Activated CD4-positive, CD25-positive, alpha-beta regulatory T cell treated with anti-CD3 and anti-CD28 coated beads, Interleukin-2, amount 50 U/mL, for 24 hours (primary cell): ENCODE measurements at places on chromosomes 7 and 10.

GRCh38 chr10:88874281-88874680 is 5.8 kb upstream of the STAMBPL1 start:
- ATAC-seq = no peak

DNA sequence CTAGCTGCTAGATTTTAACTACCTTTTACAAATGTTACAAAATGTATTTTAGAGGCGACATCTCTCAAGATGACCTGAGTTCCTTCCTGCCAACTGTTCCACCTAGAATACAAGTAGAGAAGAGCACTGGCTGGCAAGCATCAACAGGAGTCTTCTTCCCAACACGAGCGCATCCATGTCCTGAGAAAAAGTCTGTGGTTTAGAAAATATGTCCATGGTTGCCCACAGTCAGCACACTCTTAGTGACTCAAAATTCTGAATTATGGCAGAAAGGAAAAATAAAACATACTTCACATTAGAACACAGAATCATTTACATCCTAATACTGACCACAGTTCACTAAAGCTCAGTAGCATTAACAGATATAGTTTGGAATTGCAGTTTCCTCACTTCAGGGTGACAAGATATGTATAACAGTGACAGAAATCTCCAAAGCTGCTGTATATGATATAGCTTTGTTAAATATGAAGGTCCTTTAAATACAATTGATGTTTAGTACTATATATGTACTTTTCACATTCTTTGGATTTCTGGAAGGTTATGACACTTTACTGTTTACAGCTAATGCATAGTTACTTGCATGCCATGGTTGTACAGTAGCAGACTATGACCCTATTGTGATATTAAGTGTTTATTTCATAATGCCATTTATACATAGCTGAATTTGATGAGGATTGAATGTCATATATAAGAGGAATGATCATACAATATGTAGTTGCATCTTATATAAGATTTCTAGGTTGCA is 327.1 kb downstream of the GFRA1 start:
- ATAC-seq = no peak

DNA sequence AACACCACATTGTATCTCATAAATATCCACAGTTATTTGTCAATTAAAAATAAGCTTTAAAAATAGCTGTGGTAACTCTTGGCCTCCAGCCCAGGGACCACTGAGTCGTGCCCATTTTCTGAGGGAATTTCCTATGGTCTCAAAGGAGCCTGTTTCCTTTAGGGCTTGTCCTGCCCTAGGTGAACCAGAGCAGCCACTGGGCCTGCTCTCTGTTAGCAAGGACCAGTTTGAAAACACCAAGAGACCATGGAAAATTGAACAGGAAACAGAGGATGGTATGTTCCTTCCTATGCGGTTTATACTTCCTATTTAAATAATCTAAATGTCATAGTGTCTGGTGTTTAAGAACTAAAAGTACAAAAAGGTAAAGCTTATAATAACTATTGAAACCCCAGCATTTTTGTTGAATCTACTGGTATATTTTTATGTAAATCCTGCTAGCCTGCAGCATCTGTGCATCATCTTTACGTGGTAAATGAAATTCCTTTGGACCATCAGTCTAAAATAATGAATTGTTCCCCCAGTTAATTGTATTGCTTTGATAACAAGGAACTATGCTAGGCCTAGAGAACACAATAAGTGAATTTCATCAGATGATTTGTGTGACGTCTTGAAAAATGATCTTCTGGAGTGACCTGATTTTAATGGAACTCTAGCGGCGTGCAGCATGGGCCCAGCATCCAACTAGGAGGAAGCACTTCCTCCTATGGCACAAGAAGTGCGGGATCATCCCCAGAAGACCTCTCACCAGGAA is 333.7 kb downstream of the GFRA1 start:
- ATAC-seq = no peak

- no peak for ATAC-seq
Measured at GRCh38 chr7:43692582-43693373, 36.5 kb downstream of the COA1 start.

DNA sequence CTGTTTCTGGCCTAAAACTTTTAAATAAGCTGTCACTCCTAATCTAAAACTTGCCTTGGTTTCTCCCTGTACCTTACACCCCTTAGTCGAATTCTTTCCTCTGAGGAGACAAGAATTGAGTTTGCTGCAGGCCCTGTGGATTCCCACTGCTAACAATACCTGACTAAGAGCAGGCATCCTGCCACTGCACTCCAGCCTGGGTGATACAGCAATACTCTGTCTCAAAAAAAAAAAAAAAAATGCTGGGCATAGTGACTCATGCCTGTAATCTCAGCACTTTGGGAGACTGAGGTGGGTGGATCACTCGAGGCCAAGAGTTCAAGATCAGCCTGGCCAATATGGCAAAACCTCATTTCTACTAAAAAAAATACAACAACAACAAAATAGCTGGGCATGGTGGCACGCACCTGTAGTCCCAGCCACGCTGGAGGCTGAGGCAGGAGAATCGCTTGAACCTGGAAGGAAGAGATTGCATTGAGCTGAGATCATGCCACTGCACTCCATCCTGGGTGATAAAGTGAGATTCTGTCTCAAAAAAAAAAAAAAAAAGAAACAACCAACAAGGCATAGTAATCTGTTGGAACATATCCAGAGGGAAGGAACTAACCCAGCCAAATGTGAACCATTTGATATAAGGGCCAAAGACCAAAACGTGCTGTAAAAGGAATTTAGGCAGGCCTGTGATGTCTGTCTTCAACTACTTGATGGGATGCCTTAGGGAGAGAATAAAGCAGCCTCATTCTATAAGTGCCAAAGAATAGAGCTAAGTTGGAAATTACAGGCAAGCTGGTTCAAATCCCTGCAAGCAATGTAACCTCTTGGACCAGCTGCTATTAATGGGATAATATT is 732.7 kb upstream of the AUTS2 start:
- no peak for ATAC-seq

GRCh38 chr7:122844191-122844988 is 41.9 kb downstream of the CADPS2 start:
- ATAC-seq = no peak

DNA sequence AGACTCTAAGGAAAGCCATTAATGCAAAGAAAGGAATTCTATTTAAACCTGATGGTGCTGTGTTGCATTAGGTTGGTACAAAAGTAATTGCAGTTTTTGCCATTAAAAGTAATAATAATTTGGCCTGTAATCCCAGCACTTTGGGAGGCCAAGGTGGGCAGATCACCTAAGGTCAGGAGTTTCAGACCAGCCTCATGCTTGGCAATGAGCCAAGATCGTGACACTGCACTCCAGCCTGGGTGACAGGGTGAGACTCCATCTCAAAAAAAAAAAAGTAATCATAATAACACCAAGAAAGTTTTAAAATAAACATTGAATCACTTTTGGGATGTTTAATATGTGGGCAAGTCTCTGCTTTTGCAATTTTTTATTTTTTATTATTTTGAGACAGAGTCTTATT is 107.3 kb upstream of the FRMD4A start:
- no peak for ATAC-seq

- ATAC-seq = no peak
Measured at GRCh38 chr10:76126607-76127527, 695.4 kb downstream of the LRMDA start.

DNA sequence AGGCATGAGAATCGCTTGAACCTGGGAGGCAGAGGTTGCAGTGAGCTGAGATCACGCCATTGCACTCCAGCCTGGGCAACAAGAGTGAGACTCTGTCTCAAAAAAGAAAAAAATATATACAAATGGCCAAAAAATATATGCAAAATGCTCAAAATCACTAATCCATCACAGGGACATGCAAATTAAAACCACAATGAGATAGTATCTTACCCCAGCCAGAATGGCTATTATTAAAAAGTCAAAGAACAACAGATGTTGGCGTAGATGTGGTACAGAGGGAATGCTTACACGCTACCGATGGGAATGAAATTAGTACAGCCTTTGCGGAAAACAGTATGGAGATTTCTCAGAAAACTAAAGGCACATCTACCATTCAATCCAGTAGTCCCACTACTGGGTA is 17.4 kb downstream of the SNX8 start:
- ATAC-seq = no peak

DNA sequence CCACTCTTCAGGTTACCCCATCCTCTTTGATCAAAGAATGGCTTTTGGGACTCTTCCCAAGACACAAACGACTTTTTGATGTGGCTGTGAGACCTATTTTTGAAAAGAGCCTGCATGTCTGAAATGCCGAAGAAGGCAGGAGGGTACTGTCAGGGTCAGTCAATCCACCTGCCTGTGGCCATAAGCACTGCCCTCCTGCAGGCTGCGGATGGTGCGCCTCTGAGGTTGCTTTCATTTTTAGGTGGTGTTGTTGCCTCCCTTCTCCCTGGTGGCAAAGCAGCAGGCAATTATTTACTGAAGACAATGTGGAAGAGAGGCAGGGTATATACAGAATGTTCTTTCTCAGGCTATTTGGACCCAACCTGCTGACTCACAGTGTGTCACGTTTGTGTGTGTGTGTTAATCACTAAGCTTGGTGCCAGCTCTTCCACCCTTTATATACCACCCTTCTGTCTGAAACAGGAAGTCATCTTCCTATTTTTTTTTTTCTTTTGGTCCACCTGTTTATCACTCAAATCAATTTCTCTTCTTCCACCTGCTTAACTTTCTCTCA is 1421.2 kb upstream of the CELF2 start:
- ATAC-seq = no peak

GRCh38 chr7:37282927-37283326 is 165.7 kb downstream of the ELMO1 start:
- ATAC-seq = no peak

DNA sequence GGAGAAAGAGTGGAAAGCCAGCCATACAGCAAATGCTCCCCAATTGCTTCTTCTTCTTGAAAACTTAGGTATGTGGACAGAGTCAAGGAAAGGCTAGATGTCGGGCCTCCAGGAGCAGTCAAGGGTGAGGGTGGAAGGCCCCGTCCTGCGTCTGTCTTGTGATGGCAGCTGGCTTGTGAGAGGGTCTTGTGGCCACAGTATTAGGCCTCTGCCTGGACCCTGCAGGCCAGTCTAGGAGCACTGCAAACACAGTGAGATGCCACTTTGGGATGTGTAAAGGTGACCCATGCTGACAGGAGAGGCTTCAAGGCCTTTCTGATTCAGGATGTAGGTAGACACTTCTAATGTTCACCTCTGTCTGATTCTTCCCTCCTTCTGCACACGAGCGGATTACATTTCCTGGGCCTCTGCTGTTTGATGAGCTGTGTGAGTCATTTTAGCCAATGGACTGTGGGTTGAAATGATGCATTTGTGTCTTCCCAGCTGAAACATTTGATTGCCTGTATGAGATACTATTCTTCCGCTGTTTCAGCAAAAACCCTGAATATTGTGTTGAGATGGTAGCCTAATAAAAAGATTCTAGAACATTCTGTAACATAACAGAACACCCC is 135.4 kb downstream of the EMX2 start:
- no peak for ATAC-seq

GRCh38 chr10:92699518-92700381 is 10.0 kb downstream of the HHEX start:
- peak; percentile 53 for ATAC-seq

- no peak for ATAC-seq
Measured at GRCh38 chr10:35565602-35566081, 39.5 kb upstream of the GJD4 start.

DNA sequence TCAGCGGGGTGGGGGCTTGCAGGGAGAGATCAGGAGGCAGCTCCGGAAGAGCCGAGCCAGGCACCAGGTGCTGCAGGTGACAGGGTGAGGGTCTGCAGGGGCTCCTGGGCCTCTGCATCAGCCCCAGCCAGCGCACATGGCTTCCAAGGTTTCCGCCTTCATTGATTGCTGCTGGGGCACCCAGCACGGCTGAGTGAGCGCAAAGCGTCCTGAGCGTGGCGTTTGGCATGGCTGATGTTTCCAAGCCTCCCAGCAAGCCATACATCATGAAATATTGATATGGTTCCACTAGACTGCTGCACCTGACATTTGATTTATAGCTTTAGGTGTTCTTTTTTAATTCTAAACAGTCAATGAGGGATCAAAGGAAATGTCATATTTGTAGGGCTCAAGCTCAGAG is 259.0 kb downstream of the WDR37 start:
- no peak for ATAC-seq

- ATAC-seq = no peak
Measured at GRCh38 chr7:40682696-40683095, 547.9 kb downstream of the SUGCT start.

DNA sequence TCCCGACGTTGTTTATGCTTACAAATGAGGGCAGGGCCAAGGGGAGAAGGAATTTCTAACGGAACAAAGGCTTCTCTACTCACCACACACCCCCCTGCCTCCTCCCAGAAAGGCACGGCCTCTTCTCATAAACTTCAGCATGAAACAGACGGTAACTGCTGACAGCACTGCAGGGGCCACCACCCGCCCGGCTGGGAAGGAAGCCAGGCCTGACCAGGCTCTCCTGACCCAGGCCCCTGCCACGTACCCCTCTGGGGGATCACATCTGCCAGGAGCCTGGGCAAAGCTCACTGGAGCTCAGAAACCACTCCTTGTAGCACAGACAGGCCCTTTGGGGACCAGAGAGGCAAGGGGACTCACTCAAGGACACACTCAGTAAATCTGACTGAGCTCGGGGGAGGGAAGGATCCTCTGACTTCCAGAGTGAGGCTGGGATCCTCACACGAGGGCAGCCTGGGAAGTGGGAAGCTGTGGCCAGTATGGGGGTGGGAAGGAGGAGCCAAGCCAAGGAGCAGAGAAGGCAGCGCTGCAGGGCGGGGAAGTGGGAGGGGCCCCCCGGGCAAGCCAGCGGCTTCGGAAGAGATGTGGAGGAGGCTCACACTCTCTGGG is 46.1 kb downstream of the ZCCHC24 start:
- ATAC-seq = no peak

GRCh38 chr7:107503687-107504086 is 33.8 kb downstream of the GPR22 start:
- ATAC-seq = no peak

DNA sequence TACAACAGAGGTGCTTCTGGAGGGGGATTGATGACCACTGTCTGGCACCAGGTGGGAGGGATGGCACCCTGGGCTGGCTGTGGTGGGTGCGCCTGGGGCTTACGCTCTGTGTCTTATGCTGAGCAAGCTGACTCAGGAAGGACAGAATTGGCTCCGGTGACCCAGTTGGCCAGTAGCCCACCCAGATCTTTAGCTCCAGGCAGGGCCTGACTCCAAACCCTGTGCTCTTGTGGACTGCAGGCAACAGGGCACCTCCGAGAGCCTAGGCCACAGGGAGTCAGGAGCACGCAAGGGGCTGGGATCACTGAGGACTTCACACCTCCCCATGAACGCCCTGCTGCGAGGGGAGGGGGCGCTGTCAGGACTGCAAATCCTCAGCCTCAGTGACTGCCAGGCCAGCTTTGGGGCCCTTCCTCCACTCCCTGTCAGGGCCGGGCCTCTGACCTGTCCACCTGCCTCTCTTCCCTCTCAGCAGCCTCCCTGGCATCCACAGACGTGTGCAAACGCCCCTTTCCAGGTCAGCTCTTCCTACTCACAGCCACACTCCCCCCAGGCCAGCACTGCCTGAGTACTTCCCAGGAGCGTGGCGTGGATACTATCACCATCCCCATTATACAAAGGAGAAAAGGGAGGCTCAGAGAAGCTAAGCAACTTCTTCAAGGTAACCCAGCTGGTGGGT is 118.7 kb downstream of the SLIT1 start:
- ATAC-seq = no peak
